Ovary (tissue), 10 donors: ENCODE measurements at places on chromosomes 12 and 14. TPM values are rescaled to one million over a fixed set of nuclear protein-coding genes. Genes with fewer than 3 reads are reported as not detected.

Gene CCDC175
- not detected for polyA plus RNA-seq

Gene GSG1
- 0.33 TPM for polyA plus RNA-seq

Gene HOXC12
- not detected for polyA plus RNA-seq

Gene SPRYD4
- 2.7 TPM for polyA plus RNA-seq

Gene CLEC2D
- polyA plus RNA-seq: 2.4 TPM

Gene SPTLC2
- polyA plus RNA-seq: 8.0 TPM

Gene ACSM4
- not detected for polyA plus RNA-seq

GRCh38 chr12:54421879-54422250, 2.8 kb upstream of the ITGA5 start:
- no peak for DNase-seq
- H3K4me1 ChIP-seq: peaks cover 11% of the 10 kb centered on the region
- no peaks in the 10 kb centered on the region for H3K36me3 ChIP-seq

- no peak for DNase-seq
- H3K36me3 ChIP-seq: no peaks in the 10 kb centered on the region
- no peak overlapping the region for H3K27ac ChIP-seq
- no peaks in the 10 kb centered on the region for H3K27me3 ChIP-seq
- no peaks in the 10 kb centered on the region for H3K4me1 ChIP-seq
These were observed 199.6 kb upstream of the CNOT2 start for GRCh38 chr12:70043490-70044138.

- DNase-seq: no peak
- H3K4me3 ChIP-seq: no peak overlapping the region
These were observed 89.9 kb downstream of the ADAMTS20 start for GRCh38 chr12:43462080-43462479.

DNA sequence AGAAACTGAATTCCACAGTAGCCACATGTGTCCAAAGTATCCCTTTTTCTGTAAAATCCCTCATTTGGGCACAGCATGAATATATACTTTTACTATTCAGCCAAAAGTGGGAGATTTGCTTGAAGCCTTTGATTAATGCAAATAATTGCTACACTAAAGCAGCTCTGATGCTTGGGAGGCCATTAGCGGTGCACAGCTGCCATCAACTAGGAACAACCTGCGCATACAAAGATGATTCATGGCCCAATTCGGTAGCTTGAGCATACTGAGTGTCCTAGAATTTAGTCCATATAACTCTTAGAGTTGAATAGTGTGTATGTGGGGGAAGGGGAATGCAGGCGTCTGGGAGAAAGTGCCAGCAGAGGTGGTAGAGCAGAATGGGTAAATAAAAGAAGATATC, 277.0 kb upstream of the RMST start:
- H3K4me3 ChIP-seq: no peak overlapping the region
- no peaks in the 10 kb centered on the region for H3K4me1 ChIP-seq
- H3K36me3 ChIP-seq: no peaks in the 10 kb centered on the region
- no peak overlapping the region for H3K27ac ChIP-seq
- no peak for DNase-seq

DNA sequence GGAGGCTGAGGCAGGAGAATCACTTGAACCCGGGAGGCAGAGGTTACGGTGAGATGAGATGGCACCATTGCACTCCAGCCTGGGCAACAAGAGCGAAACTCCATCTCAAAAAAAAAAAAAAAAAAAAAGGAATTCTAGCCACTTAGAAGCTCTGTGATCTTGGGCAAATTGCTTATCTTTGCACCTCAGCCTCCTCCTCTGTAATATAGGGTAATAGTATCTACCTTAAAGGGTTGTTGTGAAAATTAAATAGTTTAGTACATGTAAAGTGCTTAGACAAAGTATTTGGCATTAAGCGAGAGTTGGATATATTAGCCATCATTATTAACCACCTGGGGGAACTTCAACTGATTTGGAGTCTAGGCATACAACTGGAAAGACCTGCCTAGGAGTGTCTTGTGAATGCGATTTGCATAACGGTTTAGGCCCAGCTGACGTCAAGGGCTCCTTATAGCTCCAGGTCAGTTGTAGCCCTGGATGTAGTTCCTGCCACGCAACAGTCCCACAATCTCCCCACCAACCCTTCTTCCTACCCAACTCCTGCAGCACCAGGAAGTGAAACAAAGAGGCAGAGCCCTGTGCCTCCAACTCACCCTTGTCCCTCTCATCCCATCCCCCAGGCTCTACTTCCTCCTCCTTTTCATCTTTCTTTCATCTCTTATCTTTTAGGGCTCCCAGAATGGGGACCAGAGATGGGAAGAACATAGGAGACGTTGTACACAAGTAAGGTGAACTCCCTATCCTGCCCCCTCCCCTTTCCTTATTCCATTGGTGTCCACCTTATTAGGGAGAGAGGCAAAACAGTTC, 2.1 kb upstream of the IL23A start:
- no peak overlapping the region for H3K27ac ChIP-seq
- peaks cover 7% of the 10 kb centered on the region for H3K4me1 ChIP-seq
- H3K4me3 ChIP-seq: no peak overlapping the region

GRCh38 chr14:101457936-101458740, 103.2 kb upstream of the DIO3 start:
- no peak overlapping the region for H3K27ac ChIP-seq
- peaks cover 5% of the 10 kb centered on the region for H3K27me3 ChIP-seq
- H3K4me3 ChIP-seq: peak overlapping the region; percentile 10
- DNase-seq: no peak
- H3K4me1 ChIP-seq: peaks cover 1% of the 10 kb centered on the region
- no peaks in the 10 kb centered on the region for H3K36me3 ChIP-seq

DNA sequence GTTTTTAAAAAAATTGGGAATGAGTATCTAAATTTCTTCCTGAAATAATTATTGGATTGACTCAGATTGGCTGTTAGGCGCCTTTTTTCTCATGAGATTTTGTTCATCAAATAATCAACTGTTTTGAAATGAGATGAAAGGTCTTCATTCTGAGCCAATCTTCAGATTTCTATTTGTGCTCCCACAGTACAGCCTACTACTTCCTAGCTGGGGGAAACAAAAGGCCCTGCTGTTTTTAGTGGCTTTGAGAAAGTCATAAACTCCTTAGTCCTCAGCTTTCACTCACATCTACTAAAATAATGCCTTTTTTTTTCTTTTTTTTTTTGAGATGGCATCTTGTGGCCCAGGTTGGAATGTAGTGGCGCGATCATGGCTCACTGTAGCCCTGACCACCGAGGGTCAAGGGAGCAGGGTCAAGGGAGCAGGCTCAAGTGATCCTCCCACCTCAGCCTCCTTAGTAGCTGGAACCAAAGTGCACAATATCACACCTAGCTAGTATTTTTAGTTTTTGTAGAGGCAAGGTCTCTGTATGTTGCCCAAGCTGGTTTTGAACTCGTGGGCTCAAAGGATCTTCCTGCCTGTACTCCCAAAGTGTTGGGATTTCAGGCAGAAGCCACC, 15.2 kb downstream of the NACA start:
- H3K36me3 ChIP-seq: no peaks in the 10 kb centered on the region
- DNase-seq: no peak
- no peaks in the 10 kb centered on the region for H3K4me1 ChIP-seq
- no peak overlapping the region for H3K4me3 ChIP-seq
- H3K27me3 ChIP-seq: no peaks in the 10 kb centered on the region
- H3K27ac ChIP-seq: no peak overlapping the region

- no peaks in the 10 kb centered on the region for H3K36me3 ChIP-seq
- H3K4me1 ChIP-seq: no peaks in the 10 kb centered on the region
- DNase-seq: no peak
- H3K27ac ChIP-seq: no peak overlapping the region
- H3K27me3 ChIP-seq: no peaks in the 10 kb centered on the region
- no peak overlapping the region for H3K4me3 ChIP-seq
These were observed 41.8 kb upstream of the CLMN start for GRCh38 chr14:95361373-95362137.

GRCh38 chr12:124605150-124605882, 37.9 kb upstream of the NCOR2 start:
- H3K4me3 ChIP-seq: no peak overlapping the region
- no peaks in the 10 kb centered on the region for H3K36me3 ChIP-seq
- no peak overlapping the region for H3K27ac ChIP-seq
- no peaks in the 10 kb centered on the region for H3K27me3 ChIP-seq
- DNase-seq: no peak

GRCh38 chr14:102363182-102363943, 622 bp downstream of the TECPR2 start:
- DNase-seq: no peak
- no peaks in the 10 kb centered on the region for H3K27me3 ChIP-seq
- peak overlapping the region; percentile 94 for H3K4me3 ChIP-seq
- no peaks in the 10 kb centered on the region for H3K36me3 ChIP-seq
- peak overlapping the region; percentile 82 for H3K27ac ChIP-seq

DNA sequence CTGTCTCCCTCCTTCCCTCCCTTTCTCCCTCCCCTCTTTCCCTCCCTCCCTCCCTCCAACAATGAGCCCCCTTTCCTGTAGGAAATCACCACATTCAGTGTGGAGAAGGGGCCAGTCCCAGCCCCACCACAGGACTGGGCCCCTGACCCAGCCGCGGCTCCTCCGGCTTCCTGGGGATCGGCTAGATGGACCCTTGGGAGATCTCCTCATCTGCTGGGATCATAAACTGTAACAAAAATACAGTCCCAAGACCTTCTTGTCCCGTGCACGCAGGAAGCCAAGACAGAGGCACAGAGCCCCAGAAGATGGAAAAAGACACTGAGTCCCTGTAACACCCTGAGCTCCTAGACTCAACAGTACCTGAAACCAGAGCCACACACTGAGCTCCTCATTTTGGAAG, 23.9 kb downstream of the DIO3 start:
- no peak overlapping the region for H3K27ac ChIP-seq
- H3K27me3 ChIP-seq: no peaks in the 10 kb centered on the region
- H3K36me3 ChIP-seq: no peaks in the 10 kb centered on the region
